ENCODE measurements at places on chromosomes 6 and 20.

GRCh38 chr20:24273251-24273650 lies 196.2 kb upstream of the SYNDIG1 start:
- no peak for DNase-seq

- DNase-seq, result no peak
These were observed 137.3 kb downstream of the TFAP2B start for GRCh38 chr6:50956014-50956413.

GRCh38 chr6:10180138-10181074 lies 234.5 kb downstream of the TFAP2A start:
- DNase-seq, result no peak

DNA sequence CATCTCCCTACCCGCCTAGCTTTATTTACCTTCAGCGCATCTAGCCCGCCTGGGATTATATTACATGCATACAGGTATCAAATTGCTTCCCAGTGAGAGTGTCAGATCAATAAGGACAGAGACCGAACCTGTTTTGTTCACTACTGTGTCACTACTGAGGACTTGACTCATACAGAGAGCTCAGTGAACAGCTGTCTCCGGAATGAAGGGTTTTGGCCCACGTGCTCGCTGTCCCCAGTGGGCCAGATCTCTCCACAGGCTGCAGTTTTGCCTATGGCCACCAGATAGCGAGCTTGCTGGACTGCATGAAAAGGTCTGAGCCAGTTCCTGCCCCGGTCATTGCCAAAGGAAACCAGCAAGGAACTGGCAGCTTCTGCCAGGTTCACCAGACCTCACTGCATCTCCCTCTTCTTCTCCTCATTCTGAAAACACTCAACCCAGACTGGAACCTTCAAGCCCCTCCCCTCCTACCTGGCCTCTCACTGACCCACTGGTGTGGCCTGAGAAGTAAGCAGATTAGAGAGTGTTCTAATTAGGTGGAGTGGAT lies 150.8 kb downstream of the ZMYND8 start:
- DNase-seq, result no peak

- DNase-seq, result no peak
These were observed 73.7 kb upstream of the EXOC2 start for GRCh38 chr6:766625-767024.

DNA sequence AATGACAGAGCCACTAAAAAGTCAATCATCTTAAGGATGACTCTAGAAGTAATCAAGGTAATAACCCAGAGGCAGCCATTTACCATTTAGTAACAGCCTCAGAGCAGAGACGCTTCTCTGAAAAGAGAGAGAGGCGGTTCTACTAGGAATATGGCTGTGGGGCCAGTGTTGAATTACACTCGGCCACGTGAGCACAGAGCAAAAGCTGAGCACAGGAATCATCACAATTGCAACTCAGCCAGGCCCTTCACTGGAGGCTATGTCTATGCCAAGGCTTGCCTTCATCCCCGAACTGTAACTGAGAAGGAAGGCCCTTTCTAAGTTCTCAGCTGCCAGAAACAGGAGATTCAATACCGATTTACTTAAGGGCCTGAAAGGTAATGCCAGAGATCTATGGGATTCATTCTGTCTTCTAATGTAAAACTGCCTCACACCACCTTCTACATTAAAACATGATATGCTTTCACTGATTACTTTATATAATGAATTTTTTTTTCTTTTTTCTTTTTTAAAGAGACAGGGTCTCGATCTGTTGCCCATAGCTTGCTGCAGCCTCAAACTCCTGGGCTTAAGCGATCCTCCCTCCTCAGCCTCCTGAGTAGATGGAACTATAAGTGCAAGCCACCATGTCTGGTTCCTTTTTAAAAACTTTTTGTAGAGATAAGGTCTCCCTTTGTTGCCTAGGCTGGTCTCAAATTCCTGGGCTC lies 67.6 kb downstream of the NUDT3 start:
- no peak for DNase-seq

GRCh38 chr20:45377269-45377668 lies 856 bp downstream of the TP53TG5 start:
- DNase-seq, result no peak

GRCh38 chr20:34943808-34944567 lies 11.6 kb downstream of the GSS start:
- no peak for DNase-seq

DNA sequence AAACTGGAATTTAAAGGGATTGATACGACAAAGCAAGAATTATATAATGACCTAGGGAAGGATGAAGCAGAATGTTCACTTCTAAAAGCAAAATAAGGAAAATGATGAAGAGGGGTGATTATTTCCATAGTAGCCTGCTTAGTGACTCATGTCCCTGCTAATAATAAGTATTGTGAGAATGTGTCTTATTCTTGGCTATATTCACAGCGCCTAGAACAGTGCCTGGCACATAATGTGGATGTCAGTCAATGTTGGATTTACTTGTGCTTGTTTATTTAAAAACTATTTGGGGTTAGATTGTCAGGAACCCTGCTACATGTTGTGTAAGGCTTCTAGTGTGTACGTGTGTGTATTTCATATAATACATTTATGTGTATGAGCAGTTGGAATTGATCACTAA lies 85.1 kb downstream of the ZFAND3 start:
- DNase-seq, result no peak

DNA sequence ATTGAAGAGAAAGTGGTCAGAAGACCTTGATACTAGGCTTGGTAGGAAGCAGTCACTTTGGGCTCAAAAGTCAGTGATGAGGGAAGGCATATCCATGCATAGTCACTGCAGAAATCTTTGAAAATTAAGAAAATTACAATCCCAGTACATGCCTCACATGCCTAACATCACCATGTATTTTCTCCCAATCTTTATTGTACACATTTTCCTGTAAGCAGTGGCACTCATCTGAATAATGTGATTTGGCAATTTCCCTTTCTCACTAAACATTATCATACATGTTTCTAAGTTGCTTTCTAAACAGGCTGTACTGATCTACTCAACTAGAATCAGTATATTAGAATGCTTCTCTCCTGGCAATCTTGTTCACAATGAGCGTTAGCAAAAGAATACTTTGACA lies 280.7 kb upstream of the SUPT3H start:
- no peak for DNase-seq

GRCh38 chr6:92376691-92377090 lies 1042.7 kb downstream of the EPHA7 start:
- DNase-seq, result no peak

- DNase-seq, result no peak
These were observed 49.1 kb upstream of the CCR6 start for GRCh38 chr6:167073679-167074274.

- DNase-seq, result no peak
These were observed 65.9 kb downstream of the PHF20 start for GRCh38 chr20:35837577-35838195.

DNA sequence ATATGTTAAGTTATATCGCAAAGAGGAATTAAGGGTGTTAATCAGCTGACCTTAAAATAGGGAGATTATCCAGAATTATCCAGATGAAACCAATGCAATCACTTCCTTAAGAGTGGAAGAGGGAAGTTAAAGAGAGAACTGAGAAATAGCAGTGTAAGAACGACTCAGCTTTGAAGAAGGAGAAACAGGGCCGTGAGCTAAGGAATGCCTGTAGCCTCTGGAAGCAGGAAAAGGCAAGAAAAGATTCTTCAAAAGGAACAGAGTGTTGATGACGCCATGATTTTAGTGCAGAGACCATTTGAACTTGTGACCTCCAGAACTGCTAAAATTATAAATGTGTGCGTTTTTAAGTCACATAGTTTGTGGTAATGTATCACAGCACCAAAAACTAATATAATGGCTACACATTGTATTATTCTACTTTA lies 32.7 kb downstream of the ILRUN start:
- DNase-seq, result no peak

GRCh38 chr6:134854366-134854765 lies 95.5 kb downstream of the ALDH8A1 start:
- DNase-seq, result no peak

DNA sequence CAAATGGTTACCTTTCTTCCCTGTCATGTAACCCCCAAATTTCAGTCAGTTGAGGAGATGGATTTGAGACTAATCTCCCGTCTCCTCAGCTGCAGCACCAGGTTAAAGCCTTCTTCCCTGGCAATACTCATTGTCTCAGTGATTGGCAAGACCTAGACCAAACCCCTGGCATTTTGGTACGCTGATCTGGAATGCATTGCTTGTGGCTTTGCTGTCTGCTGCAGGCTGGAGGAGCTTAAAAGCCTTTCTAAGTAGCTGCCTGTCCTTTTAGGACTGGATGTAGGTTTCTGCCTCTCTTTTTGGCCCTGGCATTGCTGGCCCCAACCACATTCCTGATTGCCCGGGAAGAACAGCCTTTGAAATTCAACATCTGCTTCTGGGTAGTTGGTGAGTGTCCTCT lies 729.6 kb upstream of the GJE1 start:
- no peak for DNase-seq

GRCh38 chr6:4319981-4320683 lies 184.8 kb upstream of the ECI2 start:
- DNase-seq, result no peak

GRCh38 chr6:111761212-111761611 lies 112.0 kb downstream of the FYN start:
- DNase-seq, result no peak

DNA sequence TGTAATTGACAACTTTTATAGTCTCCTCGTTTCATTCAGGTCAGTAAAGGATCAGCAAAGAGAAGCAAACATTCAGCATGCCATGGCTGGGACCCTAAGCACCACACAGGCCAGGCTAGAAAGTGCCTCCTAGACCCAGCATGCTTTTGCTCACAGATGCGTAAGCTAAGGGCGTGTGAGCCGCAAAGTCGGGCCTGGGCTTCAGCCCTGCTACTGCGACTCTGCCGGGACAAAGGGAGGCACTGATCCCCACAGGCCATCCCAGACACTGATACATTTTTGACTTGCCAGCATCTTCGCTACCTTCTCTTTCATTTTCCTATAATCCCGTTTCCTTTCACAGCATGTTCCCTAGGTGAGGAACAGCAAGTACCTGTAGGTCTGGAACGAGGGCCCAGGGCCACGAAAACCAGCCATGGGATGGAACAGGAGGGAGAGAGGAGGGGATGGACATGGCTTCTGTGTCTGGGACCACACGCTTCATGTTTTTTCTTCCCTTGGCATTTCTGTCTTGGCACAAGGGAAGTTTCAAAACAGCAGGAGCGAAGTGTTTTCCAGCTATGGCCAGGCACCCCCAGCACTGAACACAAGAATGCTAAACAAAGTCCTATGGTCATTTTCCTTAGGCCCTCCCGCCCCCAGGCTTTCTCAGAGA lies 42.6 kb downstream of the IRF4 start:
- DNase-seq, result no peak

DNA sequence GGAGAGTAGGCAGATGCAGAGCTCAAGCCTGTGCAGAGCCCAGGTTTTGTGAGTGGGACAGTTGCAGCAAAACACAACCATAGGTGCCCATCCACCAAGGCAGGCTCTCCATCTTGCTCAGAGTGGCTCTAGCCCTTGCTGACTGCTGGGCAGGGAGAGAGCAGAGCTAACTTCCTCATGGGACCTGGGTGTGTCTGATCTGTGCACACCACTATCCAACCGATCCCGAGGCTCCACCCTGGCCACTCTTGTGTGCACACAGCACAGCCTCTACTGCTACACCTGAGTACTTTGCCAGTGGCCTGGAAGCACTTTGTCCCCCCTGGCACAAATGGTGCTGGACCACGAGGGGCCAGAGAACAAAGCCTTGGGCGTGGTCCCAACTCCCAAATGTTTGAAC lies 7.9 kb upstream of the DEFB125 start:
- no peak for DNase-seq

DNA sequence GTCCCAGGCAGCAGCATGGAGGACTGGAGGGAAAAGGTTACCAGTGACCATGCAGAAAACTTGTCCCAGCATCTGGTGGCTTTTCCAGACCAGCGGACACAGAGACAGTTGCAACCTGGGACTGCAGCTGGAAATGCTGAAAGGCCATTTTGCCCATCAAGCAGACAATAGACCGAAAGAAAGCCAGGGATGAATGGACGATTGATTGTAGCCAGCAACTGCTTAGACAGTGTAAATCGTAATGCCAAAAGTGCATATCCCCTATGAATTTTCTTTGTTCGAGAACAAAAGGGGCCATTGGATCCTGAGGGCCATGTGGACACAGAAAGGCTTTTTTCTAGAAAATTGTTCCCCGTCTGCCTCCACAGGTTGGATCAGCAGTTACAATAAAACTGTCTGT lies 115.7 kb downstream of the MBOAT1 start:
- no peak for DNase-seq

DNA sequence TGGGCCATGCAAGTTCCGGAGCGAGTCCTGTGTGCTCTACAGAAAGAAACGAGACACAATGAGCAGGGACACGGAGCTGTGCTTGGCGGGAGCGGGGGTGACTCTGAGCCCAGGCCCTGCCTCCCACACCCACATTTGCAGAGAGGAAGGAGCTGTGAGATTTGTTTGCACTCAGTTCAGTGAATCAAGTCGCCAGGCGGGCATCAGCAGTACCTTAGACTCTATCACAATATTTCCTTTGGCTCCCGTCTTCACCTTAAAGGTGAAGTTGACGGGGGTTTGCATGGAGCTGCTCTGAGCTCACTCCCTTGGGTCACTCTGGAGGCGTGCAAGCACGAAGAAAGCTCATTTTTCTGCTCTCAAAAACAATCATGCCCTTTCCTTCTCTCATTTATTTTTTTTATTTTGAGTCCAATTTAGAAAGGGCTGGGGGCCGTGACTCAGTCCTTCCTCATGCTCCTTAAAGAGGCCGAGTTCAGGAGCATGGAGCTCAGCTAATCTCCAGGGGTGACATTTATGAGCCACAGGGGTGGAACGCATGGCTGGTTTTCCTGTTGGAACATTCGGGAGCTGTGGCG lies 188.2 kb downstream of the NFATC2 start:
- DNase-seq, result no peak

DNA sequence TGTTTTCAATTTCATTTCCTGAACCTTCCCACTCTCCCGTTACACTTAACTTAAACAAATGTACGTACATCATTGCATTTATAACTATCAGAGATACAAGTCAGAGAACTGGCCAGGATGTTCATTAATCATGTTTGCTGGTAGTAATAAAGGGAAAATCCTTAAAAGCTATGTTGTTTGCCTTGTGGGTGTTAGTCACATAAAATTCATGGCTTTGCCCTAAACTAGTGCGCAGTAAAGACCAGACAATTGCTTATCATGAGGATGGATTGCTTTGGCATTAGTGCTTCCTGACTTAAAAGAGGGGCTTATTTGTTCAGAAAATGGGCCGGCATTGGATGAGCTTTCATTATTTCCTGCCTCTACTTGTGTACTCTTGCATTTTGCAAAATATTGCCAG lies 1037.3 kb upstream of the FLRT3 start:
- DNase-seq, result no peak

- DNase-seq, result no peak
These were observed 6.1 kb downstream of the C20orf173 start for GRCh38 chr20:35523298-35523888.

DNA sequence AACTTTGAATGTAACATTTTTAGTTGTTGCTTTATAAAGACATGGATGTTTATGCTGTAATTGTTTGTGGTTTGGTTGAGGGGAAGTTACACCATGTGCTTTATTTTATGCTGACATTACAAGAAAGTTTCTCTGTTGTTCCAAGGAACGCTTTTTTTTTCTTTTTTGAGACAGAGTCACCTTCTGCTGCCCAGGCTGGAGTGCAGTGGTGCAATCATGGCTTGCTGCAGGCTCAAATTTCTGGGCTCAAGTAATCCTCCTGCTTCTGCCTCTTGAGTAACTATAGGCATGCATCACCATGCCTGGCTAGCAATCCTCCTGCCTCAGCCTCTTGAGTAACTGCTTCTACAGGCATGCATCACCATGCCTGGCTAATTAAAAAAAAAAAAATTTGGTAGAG lies 21.0 kb upstream of the IFNGR1 start:
- no peak for DNase-seq

- DNase-seq, result no peak
These were observed 30.9 kb upstream of the TULP1 start for GRCh38 chr6:35543459-35544193.
